ENCODE measurements at places on chromosomes 4 and X. TPM values are rescaled to one million over a fixed set of nuclear protein-coding genes. Genes with fewer than 3 reads are reported as not detected.

The CT45A3 gene
- not detected for total RNA-seq

The COL4A6 gene
- total RNA-seq, result 16.7 TPM

The IL3RA gene
- total RNA-seq, result 3.3 TPM

DNA sequence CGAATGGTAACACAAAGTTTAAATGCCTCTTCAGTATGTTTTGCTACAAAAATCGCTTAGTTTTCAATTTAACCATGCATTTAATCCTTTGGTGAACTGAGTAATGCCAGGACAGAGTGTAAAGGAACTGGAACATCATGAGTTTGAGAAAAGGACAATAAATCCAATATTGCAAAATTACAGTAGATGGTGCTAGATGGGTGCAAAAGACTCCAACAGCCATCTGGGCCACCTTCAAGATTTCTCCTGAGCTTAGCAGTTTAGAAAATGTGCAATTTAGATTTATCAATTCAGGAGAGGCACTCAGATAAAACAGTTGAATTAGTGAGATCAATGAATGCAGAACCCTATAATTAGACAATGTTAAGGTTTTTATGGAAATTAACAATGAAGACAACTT, 33.2 kb upstream of the MID1IP1 start:
- H3K4me3 ChIP-seq, result no peak overlapping the region
- no peak for DNase-seq
- H3K27ac ChIP-seq, result no peak overlapping the region
- H3K27me3 ChIP-seq, result no peaks in the 10 kb centered on the region
- no peaks in the 10 kb centered on the region for H3K4me1 ChIP-seq

GRCh38 chr4:120870279-120870673, 52.2 kb downstream of the PRDM5 start:
- H3K4me1 ChIP-seq, result peaks cover 9% of the 10 kb centered on the region
- H3K4me3 ChIP-seq, result no peak overlapping the region
- DNase-seq, result no peak
- no peaks in the 10 kb centered on the region for H3K27me3 ChIP-seq
- H3K27ac ChIP-seq, result no peak overlapping the region
- no peaks in the 10 kb centered on the region for H3K36me3 ChIP-seq

GRCh38 chr4:171101845-171102244, 711.4 kb upstream of the GALNTL6 start:
- no peak overlapping the region for H3K4me3 ChIP-seq
- no peaks in the 10 kb centered on the region for H3K4me1 ChIP-seq
- no peak for DNase-seq
- no peaks in the 10 kb centered on the region for H3K36me3 ChIP-seq
- H3K27ac ChIP-seq, result no peak overlapping the region

DNA sequence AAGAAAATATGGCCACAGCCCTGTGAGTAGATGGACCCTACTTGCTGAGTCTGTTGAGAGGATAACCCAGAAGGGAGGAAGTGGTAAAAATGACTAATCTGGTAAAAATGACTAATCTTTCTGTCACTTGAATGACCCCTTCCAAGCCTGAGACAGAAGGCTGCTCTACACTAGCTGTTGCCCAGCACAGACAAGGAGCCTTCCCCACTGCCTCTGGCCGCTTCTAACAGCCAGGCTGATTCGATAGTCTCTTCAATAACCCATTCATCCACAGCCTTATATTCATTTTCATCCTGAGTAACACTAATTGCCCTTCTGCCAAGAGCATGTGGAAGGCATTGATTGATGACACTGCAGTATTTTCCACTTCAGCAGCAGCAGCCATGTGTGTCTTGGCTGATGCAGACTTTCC, 18.4 kb downstream of the MAGEB17 start:
- no peaks in the 10 kb centered on the region for H3K4me1 ChIP-seq
- no peaks in the 10 kb centered on the region for H3K27me3 ChIP-seq
- no peak for DNase-seq
- no peak overlapping the region for H3K27ac ChIP-seq
- no peaks in the 10 kb centered on the region for H3K36me3 ChIP-seq
